ENCODE measurements at places on chromosomes 2 and 18.

GRCh38 chr18:56283316-56283715 lies 355.1 kb downstream of the TXNL1 start:
- DNase-seq = no peak

DNA sequence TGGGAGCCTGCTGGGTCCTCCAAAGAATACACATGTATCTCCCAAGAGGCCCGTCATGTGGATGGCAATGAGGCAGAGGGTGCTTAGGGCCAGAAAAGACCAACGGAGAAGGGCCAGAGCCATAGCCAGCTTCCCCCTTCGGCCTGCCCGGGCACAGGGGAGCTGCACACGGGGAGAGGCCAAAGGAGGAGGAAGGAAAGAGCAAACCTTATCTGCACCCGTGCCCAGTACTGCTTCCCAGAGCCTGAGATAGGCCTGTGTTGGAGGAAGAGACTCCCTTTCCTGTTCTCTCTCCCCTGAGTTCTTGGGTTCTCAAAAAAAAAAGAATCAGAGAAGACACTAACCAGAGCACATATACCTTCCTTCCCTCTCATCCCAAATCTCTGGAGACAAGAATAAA lies 250.3 kb downstream of the ANAPC1 start:
- no peak for DNase-seq

GRCh38 chr18:75132098-75132870 lies 76.7 kb downstream of the PTGR3 start:
- DNase-seq = no peak

DNA sequence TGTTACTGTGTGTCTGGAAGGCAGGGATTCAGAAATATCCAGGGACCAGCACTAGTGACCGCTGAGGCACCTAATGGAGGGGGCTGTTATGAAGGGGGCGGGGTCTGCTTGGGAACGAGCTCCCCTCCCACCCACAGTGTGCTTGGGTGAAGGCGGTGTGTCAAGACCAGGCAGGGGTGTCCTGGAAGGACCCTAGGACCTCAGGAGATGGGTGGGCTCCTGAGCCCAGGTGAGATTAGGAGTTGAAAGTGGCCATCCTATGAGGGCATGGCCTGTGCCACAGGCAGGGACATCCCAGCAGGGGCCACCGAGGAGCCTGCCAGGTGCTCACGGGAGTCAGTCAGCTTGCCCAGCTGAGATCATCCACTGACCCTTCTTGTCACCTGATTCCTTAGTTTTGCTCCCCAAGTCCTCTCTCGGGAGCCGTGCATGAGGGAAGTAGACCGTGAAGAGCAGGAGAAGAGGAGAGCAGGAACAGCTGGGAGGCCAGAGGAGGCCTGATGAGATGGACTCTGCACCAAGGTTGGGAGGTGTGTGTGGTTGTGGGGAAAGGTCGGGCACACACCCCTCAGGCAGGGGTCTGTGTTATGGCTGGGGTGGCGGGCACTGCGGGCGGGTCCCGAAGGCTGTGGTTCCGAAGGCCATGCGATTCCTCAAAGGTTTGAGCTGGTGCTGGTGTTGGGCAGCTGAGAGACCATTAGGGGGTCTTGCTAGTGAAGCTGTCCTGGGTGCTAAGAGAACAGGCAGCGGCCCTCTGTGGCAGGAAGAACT lies 180.9 kb upstream of the HS6ST1 start:
- DNase-seq = peak; percentile 38

GRCh38 chr2:30235008-30235655 lies 3.8 kb downstream of the LBH start:
- DNase-seq = no peak

GRCh38 chr2:110881908-110882307 lies 149.5 kb downstream of the ACOXL start:
- no peak for DNase-seq

GRCh38 chr2:54671875-54672589 lies 51.4 kb upstream of the EML6 start:
- DNase-seq = no peak

GRCh38 chr2:207161247-207162123 lies 4.3 kb downstream of the KLF7 start:
- DNase-seq = no peak

DNA sequence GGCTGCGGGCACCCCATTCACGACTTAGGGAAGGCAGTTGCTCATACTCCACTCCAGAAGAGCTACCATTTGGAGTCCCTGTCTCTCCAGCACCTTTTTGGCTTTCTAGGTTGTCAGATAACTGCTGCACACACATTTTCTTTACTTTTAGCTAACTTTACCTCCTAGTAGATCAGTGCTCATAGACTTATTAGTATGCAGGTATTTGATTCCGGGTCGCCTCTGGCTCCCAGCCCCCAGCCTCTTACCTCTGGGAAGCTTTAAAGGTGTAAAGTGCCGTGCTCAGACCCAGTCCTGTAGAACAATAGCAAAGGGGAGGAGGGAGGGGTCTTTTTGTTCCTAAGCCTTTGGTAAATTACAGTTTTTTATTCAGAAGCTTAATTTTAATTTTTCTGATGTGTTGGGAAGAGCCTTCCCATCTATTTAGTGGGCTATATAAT lies 102.9 kb downstream of the SPTBN1 start:
- DNase-seq = no peak

Data from right forelimb (tissue), 1 donor.